ENCODE measurements at places on chromosomes 6 and 20.
A peak's percentile ranks its signal among the peaks of the same experiment; 100 is the strongest.

- DNase-seq = peak; percentile 20
Observed at GRCh38 chr6:25601800-25602673, 50.0 kb upstream of the SCGN start.

GRCh38 chr20:53287357-53288042 lies 306.1 kb downstream of the ZNF217 start:
- no peak for DNase-seq

DNA sequence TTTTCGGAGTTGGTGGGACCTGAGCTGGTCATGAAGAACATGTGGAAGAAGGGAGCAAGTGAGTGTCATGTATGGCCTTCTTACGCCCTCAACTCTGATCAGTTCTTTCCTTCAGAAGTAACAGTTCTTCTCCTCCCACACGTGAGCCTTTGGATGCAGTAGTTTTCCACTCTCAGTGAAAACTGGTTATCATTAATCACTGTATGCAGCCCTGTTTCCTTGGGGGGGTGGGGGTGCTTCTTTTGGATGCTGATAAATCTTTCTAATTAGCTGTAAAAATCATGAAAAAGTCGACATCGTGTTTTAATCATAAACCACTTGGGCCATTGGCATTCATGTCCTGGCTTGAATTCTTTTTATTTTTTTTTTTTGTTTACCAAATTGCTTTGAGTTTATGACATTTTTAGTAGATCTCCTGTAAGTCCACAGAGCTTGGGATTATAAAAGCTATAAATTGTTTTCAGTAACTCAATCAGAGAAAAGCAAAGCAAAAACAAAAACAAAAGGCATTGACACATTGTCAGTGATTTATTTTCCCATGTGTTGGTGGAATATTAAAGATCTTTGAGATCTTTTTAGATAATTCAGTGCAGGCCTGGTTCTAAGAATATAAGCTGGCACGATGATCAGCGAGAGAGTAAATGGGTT lies 84.8 kb downstream of the TRMT11 start:
- no peak for DNase-seq

- DNase-seq = no peak
Observed at GRCh38 chr6:8736156-8736895, 301.0 kb upstream of the SLC35B3 start.

DNA sequence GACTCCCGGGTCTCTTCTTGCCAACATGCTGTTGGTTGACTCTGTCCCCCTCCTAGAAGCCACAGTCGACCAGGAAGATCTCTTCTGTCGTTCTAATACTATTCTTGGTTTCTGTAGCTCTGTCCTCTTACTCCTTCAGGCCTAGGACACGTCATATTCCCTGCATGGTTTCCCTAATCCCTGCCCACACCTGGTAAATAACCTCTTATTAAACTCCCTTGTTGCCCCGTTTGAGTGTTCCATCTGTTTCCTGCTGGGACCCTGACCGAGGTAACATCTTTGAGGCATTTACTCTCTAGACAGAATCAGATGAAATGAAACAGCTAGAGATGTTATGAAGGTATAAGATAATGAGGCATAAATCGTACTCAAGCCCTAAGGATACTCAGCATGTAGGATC lies 68.1 kb downstream of the PLCB4 start:
- no peak for DNase-seq

GRCh38 chr20:36085686-36086267 lies 68.8 kb upstream of the EPB41L1 start:
- no peak for DNase-seq

DNA sequence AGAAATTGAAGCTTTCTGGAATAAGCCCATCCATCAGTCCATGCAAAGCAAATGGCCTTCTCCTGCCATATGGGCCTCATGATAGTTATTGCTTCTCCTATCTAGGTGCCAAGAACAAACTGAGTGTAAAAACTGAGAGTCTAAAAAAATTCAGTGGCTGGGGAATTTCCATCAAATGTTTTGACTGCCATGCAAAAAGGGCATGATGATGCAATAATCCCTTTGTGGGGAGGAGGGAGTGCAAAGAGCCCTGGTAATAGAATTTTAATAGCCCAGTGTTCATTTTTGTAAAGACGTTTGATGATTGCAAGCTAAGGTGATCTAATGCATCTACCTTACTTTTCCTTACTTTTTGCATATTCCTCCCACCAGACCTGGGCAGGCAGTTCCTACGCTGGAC lies 683.7 kb downstream of the EPM2A start:
- DNase-seq = no peak

DNA sequence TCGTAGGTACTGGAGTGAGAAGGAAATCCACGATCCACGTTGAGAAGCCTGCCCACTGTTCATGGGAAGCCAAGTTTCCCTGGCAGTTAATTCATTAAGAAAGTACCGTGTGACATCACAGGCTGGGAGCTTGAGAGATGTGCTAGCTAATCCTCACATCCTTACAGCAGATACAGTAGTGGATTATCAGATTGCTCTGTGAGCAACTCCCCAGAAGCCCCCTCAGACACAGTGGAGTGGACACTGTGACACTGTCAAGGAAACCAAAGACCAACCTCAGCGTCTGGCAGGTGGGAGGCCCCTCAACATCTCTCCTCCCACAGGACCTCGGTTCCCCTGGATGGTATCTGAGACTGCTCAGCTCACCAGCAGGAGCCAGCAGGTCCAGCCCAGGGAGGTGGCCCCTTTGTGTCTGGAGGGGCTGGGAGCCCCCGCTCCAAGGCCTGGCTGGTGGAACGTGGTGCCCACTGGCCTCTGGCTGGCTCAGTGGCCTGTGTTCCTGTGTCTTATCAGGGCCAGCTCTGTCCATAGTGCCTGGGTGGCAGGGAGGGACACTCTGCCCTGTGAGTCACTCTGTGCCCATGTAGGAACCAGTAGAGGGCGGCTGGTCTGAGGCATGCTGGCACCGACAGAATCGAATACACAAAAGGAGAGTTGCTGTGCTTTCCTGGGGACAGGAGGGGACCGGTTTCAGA lies 7.2 kb downstream of the PYGB start:
- DNase-seq = no peak

GRCh38 chr6:56154076-56154475 lies 93.3 kb downstream of the COL21A1 start:
- DNase-seq = no peak
